Midbrain (tissue), 1 donor: ENCODE measurements at places on chromosomes 3 and 15.
A peak's percentile ranks its signal among the peaks of the same experiment; 100 is the strongest.

DNA sequence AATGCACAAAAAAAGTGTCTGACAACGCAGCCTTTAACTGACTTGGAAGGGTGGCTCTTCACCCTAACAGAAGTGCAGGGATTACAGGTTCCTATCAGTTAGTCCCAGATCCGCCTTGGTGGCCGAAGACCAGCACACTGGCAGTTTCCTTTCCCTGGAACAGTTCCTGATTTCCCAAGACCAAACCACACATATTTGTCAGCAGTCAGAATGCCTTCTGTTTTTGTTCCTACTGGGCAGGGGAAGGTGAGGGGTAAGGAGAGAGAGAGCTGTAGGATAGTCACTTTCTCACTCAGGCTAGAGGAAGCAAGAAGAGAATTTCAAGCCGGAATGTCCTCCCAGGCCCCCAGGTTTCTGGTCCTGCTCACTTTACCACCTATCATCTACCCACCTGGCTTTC is 9.2 kb downstream of the CXCR6 start:
- no peak for DNase-seq

DNA sequence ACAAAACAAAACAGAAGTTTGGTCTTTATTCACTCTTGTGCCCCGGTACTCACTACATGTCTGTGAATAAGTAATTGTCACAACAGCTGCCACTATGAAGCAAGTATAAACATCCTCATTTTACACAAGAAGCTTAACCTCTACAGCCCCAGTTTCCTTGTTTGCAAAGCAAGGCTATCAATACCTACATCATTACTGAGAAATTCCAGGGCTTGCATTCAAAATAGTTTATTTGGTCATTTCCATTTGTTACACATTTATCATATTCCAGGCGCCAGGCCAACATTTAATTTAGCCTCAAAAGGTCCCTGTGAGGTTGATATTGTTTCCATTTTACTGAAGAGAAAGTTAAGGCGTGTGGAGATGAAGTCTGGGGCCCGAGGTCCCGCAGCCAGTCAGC is 161.4 kb upstream of the LRTM1 start:
- no peak for DNase-seq

GRCh38 chr15:75731248-75732151 is 18.9 kb upstream of the CSPG4 start:
- DNase-seq = no peak

GRCh38 chr3:150291515-150291914 is 116.6 kb upstream of the TSC22D2 start:
- DNase-seq = no peak

DNA sequence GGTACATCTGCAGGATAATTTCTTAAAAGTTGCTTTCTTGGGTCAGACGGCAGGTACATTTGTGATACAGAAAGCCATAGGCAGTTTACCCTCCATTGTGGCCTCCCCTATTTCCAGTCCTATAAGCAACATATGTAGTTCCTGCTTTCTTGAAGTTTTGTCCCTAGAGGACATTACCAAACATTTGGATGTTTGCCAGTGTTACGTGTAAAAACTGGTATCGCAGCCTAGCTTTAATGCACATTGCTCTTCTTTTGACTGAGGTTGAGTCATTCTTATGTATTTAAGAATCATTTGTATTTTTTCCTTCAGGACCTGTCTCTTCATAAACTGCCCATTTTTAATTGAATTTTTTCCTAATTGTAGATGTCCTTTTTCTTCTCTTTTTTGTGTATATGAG is 114.3 kb downstream of the DIPK2A start:
- no peak for DNase-seq

GRCh38 chr3:192857260-192857661 is 60.4 kb downstream of the MB21D2 start:
- DNase-seq = no peak

DNA sequence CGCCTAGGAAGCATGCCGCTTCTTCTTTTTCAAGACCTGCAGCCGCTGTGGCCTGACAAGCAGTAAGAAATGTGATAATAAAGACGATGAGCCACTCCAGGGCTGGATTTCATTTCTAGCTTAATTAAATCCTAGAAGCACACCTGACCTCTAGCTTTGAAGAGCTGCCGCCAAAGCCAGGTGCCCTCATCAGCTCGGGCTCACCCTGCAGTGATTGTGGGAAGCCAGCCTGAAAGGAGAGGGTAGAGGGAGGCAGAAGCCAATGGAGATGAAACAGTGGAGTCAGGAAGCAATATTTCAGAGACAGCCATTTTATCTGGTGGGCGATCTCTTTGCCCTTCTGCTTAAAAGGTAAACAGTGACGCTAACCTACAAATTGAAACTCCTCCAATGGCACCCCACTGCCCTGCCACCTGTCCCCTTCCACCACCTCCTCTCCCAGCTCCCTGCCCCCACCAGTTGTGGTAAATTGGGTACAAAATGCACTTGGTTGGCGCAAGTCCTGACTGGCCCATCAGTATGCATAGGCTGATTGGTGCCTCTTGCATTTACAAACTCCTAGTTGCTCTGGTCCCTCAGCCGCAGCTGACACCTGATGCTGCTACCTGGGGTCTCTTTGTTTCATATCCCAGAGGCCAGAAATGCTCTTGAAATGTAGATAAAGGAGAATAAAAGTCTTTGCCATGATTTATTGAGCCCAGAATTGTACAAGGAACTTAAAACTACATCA is 385.3 kb downstream of the PDCD6IP start:
- DNase-seq = no peak

GRCh38 chr3:98977520-98977919 is 76.0 kb upstream of the DCBLD2 start:
- DNase-seq = no peak

- no peak for DNase-seq
These were observed 6.9 kb upstream of the IL16 start for GRCh38 chr15:81189583-81190283.

DNA sequence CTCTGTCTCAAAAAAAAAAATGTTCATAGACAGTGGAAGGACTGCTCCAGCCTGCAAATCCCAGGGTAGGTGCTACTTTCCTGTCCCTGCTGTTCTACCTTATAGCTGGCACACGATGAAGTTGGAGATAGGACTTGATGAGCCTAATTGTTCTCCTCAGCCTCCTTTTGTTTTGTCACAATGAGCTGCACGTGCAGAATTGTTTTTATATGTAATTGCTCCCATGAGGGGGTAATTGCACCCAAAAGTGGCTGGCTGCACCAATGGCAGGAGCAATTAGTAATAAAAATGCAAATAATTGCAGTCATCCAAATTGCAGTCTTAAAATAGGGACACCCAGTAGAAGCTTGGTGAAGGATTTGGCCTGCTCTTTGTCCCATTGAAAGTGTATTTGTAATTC is 63.0 kb upstream of the PFN2 start:
- DNase-seq = no peak

GRCh38 chr15:34773013-34773412 is 18.2 kb upstream of the GJD2 start:
- no peak for DNase-seq

DNA sequence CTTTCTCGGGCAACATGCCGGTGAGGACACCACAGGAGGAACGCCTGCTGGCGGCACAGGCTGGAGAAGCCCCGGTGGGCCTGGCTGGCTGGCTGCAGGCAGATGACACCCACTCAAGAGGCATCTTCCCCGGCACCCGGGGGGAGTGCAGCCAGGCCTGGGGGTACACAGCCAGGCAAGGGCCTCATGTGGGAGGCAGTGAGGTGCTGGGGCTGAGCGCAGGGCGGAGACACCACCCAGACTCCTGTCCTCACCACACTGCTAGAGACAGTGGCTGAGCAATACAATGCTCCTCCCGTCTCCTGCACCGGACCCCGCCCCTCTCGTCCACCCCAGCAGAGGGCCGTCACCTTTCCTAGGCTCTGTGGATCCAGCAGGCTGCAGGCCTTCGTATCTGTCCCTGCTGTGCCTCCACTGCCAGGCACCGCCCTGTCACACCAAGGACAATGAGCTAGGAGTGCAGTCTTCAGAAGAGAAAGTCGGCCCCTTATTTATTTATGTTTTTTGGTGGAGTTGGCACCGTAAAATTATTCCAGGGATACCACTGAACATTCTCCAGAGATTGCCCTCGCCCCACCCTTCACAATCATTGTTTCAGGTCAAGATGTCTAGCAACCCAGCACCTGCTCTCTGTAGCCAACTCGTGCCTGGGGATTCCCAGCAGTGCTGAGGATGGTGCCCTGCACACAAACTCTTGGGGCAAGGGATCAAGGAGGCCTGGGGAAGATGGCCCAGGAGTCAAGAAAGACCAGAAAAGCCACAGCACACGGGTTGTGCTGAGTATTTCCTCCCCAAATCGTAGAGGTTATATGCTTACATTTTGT is 129.1 kb downstream of the ATP10A start:
- DNase-seq = no peak

GRCh38 chr15:60006873-60007272 is 2.8 kb downstream of the FOXB1 start:
- DNase-seq = no peak

- DNase-seq = no peak
These were observed 85.4 kb downstream of the XXYLT1 start for GRCh38 chr3:195185583-195185982.

DNA sequence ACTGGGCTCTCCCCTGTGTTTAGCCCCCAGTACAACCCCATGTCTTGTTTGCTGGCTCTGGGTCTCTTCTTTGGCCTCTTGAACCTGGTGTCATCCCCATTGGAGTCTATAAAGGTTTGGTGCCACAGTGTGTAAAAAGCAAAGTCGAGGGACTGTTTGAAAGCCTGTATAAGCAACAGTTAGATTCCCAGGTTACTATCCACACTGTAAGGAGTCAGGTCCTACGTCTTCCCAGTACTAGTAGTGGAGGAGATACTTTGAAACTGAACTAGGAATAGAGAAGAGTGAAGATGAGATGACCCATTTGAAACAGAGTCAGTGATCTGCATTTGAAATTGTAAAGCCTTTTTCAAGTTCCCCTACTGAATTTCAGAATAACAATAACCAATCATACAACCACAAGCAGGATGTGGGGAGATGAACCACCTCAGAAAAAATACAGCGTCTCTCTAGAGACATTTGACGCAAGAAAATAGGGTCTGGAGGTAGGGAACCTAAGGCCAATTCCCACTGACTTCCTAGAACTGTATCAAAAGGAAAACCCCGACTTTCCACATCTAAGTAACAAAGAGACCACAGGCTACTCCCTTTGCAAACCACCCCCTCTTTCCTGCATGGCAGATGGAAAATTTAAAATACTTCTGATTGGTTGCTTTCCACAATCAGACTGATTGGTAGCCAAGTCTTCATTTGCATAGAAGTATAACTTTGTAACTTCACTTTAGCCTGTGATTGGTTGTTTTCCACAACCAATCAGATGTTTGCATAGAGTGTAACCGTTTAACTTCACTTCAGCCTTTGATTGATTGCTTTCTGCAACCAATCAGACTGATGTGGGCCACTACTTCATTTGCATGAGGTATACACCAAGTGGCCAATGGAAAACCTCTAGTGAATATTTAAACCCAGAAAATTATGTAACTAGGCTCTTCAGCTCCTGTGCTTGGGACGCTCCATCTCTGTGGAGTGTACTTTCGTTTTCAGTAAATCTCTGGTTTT is 49.9 kb upstream of the NEDD4 start:
- no peak for DNase-seq

DNA sequence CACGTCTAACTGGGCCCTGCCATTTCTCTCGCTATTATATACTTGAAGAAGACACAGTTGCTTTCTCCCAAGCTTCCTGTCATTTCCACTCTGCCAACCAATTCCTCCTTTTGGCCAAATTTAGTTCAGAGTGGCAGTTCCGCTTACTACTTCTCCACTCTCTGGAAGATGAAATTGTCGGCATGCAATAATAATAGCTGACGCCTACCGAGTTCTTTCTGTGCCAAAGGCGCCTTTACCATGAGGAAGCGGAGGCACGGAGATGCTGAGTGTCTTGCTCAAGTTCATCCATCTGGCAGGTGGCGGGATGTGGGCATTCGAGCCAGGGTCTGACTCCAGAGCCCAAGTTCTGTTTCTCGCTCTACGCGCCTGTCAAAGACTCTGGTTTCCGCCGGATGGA is 14.6 kb upstream of the NRROS start:
- DNase-seq = peak; percentile 19

DNA sequence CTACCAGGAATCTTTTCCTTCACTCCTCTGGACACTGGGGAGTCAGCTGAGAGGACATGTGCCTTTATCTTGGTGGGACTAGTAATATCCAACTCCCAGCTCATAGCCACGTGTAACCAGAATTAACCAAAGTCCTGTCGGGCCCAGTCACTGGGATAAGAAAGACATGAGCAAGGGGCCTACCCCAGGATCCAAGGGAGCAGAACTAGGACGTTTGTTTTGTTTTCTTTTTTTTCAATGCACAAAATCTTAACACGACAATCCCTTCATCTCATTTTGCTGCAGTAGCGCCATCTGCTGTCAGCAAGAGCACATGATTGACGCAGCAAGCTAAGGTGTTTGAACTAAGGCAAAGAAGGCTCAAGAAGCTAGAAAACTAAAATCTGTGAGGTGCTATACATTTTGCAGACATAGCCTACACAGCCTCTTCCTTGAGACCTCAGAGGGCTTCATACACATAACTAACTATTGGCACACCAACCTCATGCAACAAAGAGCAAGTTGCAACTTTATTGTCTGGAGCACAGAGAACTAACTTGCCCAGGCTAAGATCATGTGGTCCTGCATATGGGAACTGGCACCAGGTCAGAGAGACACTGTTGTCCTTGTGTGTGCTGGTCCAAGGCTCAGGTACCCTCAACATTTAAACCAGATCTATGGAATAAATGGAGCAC is 43.6 kb downstream of the RLBP1 start:
- DNase-seq = peak; percentile 75

DNA sequence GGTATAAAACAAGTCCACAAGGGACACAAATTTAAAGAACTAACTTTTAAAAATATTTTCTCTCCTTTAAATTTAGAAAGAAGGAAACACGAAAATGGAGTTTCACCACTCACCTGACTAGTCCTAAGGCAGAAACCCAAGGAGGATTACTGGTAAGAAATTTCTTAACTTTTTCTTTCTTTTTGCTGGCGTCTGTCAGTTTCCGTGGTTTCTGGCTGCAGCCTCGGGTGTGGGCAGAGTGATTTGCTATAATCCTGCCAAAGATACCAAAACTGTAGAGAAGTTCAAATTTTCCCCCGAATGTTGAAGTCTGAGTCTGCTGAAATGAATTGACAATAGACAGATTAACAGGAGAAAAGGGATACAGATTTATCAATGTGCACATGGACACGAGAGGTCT is 843.6 kb upstream of the ALCAM start:
- no peak for DNase-seq

- DNase-seq = no peak
These were observed 66.7 kb upstream of the NANOGP8 start for GRCh38 chr15:35151782-35152181.

- no peak for DNase-seq
These were observed 13.8 kb upstream of the TBC1D23 start for GRCh38 chr3:100246999-100247398.
